SW 1271 (cell line): ENCODE measurements at places on chromosomes 16 and 17.

GRCh38 chr16:72800524-72801161, 247.3 kb downstream of the ZFHX3 start:
- no peak for DNase-seq

- DNase-seq = no peak
Measured at GRCh38 chr17:57234061-57234738, 22.1 kb upstream of the MSI2 start.

DNA sequence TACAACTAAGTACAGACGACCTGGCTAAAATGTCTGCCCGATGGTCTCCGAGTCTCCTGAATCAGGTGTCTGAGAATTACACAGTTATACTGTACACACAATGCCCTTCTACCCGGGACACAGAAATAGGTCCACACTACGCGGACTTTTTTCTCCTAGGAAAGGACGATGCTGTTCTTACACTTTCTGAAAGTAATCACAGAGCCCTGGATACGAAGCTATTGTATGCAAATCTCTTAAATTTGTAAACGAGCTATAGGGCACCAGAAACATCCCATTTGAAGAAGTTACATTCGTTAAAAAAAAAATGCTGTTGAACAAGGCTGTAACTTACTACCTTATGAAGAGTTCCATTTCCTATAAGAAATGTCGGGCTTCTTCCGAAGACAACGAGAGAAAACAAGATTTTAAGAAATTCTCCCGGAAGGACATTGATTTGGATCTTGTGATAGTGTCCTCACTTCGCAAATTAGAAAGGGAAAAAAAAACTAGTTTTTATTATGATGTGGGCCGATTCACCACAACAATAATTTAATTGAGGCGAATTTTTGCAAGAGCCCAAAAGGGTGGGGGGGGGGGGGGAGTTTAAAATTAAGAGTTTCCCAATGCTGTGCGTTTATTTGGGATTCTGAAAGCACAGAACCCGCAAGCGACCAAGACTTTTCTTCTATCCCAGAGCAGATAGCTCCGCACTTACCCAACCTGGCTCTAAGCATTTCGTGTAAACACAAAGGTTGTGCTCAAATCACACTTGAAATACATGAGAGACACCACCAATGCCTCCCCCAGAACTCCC, 1.5 kb upstream of the SOX9 start:
- DNase-seq = no peak

DNA sequence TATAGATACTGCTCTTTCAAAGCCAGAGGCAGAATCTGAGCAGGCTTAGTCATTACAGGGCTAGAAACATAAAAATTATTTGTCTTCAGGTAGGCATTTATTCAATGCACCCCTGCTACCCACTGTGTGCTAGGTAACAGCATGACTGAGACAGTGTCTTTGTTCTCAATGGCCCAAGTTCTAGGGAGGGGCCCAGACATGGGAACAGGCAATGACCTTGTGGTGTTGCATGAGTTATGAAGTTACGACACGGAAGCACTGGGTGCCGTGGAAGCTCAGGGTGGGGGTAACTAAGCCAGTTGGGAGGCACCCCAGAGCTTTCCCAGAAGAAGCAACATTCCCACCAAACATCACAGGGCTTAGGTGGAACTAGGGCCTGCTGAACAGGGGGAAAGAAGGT, 87.0 kb downstream of the CPPED1 start:
- no peak for DNase-seq

DNA sequence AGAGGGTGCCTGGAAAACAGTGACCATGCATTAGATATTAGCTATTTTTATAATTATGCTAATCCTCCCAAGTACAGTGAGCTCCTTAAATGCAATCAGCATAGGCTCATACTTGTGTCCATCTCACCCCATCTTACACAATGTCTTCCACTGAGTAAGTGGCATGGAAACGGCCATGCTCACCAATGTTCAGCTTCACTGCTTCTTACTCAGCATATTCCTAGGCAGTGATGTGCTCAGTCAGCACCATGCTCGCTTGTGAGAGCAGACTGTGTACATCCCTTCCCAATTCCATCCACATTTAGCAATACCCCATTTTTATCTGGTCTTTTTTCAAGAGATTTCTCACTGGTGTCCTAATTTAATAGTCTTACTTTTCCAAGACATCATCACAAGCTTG, 454.8 kb upstream of the SOX9 start:
- DNase-seq = no peak

DNA sequence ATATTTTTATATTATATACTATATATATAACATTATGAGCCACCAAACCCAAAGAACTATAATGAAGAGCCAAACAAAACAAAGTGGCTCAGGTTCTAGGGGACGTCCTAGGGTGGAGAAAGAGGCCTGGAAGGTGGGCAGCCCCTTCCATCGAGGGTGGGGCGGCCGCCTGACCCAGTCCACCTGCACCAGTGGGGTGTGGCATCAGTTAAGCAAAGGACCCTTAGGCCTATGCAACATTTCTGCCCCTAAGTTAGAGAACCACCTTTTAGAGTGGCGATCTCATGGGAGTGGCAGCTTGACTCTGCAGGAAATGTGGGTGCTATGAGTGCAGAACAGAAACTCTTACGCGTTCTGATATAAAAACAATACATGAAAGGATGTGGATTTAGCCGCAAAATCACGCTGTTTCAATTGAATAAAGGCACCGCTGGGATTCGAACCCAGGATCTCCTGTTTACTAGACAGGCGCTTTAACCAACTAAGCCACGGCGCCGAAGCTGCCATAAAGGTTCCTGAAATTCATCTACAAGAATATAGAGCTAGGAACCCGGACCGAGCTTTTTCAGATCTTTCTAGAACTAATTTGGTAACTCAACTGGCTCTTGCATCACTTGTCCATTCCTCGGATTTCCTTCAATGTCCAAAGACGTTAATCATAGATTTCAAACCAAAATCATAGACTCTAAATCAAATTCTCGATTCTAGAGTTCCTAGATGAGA, 15.6 kb upstream of the AURKB start:
- DNase-seq = peak; percentile 57

DNA sequence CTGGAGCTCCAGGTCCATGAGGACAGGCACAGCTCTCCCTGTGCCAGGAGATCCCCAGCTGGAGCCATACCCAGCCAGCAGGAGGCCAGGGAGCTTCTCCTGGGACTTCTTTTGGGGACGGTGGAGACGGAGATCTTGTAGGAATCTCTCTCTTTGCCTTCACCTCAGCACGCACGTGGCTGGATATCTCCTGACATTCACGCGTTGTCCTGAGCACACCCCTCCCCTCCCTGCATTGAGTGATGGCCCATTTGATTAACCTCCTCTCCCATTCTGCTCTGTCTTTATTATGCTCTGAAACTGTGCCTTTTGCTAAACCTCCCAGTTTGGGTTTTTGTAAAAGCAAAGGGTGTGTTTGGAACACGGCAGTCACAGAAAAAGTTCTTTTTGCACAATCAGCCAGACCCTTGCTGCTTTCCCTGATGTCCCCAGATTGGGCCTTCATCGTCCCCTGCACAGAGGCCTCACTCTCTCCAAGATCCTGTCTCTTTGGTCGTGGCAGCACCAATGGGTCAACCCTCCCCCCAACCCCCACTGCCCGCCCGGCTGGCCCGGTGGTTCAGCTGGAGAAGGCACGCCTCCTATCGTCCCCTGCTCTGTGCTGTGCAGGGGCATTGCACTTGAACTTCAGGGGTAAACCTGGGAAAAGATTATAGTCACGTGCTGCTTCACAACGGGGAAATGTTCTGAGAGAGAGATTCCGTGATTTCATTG, 32.5 kb upstream of the LGALS9 start:
- no peak for DNase-seq

DNA sequence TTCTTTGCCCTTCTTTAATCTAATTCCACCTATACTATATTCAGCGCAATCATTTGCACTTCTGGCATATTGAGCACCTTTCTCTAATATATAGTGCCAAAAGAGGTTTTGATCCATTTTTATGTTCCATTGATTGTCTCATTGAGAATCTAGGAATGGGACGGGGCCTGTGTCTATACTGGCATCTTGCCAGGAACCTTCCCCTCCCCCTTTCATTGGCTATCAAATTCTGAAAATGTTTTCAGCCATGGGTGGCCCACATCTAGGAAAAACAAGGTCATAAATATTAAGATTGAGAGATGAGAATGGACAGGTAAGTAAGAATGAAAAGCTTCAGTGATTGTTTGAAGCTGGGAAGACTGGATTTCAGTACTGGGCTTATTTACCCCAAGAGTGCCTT, 159.9 kb downstream of the FTO start:
- no peak for DNase-seq

GRCh38 chr16:60481591-60481990, 1554.6 kb downstream of the CDH8 start:
- no peak for DNase-seq

DNA sequence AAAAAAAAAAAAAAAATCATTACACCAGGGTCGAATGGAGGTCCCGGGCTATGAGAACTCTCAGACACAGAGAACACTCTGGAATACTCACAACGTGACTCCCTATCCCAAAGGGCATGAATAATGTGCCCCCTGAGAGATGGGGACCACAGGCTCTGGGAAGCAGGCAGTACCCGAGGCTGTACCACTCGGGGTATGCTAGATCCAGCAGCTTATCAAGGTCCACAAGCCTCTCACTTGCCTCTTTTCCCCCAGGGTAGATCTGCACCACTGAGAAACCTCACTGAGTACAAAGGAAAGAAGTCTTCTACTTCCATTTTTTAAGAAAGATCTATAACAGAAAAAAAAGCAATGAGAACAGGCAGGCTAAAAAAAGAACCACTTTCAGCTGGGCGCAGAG, 40.5 kb downstream of the WDR59 start:
- no peak for DNase-seq

DNA sequence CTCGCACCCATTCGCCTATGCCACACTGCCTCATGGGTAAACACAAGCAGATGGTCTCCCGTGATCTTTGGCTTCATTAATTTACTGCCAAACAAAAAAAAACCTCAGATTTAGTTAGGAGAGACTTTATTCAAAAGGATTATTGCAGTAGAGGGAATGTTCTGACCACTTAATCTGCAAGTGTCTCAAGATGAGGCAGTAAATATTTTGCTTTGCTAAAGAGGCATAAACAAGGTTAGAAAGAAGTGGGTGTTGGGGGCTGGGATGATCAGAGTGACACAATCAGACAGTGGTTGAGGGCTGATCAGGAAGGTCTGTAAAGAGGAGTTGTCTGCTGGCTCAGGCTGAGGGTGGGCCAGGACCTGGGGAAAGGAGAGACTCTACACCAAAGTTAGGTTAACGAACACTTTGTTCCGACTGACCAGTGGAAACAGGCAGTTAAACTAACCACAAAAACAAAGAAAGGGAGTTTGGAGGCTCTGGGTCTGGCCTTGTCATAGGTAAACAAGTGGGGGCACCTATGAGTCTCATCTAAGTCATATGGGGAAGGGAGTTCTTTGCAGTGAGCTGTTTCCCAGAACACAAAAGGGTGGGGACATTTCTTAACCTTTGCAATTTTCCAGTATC, 28.5 kb downstream of the HSD17B2 start:
- no peak for DNase-seq

GRCh38 chr17:60901806-60902205, 224.2 kb downstream of the BCAS3 start:
- no peak for DNase-seq

- no peak for DNase-seq
Measured at GRCh38 chr17:64190472-64190871, 60.5 kb upstream of the ERN1 start.

DNA sequence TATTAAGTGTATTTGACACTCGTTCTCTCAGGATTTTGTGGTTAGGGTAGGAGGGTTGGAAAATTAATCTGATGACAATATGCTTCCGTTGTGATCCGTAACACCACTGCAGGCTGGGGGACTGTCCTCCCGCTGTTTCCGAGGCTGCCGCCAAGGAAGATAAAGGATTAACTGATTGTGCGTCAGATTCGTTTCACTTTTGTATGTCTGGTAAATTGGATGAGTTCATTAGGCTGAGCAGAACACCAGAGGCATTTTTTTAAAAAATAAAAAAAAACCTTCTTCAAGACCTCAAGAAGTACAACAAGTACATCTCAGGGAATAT, 486.7 kb upstream of the SALL1 start:
- no peak for DNase-seq

DNA sequence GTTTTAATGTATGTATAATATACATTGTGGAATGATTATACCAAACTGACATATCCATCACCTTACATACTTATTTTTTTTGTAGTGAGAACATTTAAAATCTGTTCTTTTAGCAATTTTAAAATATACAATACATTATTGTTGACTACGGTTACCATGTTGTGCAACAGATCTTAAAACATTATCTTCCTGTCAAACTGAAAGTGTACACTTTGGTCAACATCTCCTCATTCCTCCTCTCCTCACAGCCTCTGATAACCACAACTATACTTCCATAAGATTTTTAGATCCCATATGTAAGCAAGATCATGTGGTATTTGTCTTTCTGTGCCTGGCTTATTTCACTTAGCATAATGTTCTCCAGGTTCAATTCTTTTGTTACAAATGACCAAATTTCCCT, 7.5 kb upstream of the DNAJA2 start:
- DNase-seq = no peak

DNA sequence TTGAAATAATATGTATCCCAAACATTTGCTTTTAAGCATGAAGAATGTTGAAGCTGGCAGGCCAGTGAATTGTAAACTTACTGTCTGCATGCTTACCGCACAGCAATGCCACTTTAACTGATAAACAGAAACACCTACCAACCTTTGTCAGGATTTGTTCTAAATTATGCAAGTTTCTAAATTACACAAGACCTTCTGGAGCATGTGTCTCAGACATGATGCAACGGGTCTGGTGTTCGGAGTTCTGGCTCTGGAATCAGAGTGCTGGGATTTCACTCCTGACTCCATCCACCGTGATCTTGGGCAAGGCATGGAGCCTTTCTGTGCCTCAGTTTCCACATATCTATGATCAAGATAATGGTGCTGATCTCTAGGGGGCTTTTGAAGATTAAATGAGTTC, 111.2 kb downstream of the CCT6B start:
- DNase-seq = no peak

DNA sequence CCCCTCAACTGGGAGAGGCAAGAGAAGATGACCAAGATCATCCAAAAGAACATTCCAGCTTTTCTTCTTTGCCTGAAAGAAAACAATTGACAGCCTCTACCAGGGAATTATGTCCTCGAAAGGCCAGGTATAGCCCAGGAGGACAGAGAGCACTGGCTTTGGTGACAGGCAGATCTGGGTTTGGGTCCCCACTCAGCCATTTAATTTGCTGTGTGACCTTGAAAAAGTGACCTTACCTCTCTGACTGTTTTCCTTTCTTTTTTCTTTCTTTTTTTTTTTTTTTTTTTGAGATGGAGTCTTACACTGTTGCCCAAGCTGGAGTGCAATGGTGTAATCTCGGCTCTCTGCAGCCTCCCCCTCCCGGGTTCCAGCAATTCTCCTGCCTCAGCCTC, 27.7 kb upstream of the KIFC3 start:
- no peak for DNase-seq

- no peak for DNase-seq
Measured at GRCh38 chr17:57498443-57498842, 242.1 kb downstream of the MSI2 start.

- DNase-seq = no peak
Measured at GRCh38 chr16:78458588-78458987, 359.1 kb downstream of the WWOX start.

DNA sequence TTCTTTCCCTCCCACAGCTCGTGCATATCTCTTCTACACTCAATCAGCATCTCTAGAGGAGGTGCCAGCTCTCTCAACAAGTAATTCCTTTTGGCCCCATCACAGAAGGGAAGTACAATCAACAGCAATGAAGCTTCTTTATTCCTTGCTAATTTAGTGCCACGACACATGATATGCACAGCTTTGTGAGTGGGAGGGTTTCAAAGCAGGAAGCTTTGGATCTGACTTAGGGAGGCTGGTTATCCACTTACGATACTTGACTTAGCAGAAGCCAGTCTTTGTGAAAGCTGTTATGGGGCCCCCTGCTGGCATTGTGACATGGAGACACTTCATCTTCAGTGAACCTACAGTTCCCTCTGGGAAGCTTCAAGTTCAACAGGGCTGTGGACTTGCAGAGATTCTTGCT, 81.0 kb downstream of the TMEM100 start:
- no peak for DNase-seq
